ENCODE measurements at places on chromosomes 6 and 20. TPM values are rescaled to one million over a fixed set of nuclear protein-coding genes. Genes with fewer than 3 reads are reported as not detected.
A peak's percentile ranks its signal among the peaks of the same experiment; 100 is the strongest.

GRCh38 chr20:49699200-49699992 lies 14.3 kb downstream of the B4GALT5 start:
- no peak for DNase-seq

GRCh38 chr6:157525292-157525889 lies 144.4 kb downstream of the ZDHHC14 start:
- DNase-seq: no peak

DNA sequence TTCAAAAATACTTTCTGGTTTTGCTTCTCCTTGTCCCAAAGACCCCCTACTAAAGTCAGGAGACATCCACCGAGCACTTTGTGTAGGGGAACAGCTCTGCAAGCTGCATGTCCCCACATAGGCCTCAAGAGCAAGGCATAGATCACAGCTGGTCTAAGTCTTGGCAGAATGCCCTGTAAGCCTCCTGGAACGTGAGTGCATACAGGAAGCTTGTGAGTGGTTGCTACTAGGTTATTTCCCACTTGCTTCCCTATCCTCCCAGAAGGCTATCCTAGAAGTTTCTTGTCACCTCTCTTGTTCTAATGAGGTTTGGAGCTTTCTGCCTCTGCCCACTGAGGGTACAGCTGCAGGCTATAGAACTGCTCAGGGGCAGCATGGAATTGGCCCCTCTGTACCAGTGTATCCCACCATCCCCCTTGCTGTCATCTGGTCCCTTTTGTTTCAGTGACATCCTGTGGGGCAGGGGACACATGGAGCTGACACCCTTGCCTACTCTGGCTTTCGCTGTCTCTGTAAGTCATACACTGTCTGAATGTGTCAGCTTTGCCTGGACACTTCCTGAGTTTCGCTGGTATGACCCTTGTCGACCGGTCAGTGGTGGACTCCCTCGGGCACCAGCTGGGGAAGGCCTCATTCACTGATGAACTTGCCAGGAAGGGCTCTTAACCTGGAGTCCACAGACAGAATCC lies 35.6 kb upstream of the KCNK16 start:
- DNase-seq: peak; percentile 67

GRCh38 chr6:63573899-63574553 lies 1.7 kb downstream of the LOC128125822 start:
- peak; percentile 38 for DNase-seq

DNA sequence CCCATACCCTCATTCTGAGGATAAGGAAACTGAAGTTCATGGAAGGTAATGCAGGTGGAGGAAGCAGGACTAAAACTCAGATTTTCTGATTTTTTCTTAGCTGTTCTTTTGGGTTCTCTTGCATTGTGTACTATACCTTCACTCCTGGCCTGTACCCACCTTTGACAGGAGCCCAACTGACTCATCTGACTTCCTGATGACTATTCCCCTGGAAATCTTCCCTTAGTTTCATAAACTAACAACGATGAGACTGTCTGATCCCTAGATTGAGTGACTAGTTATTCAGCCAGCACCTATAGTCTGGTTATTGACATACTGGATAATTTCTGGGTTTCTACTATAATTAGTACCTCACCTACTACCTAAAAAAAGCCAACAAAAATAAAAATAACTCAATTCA lies 10.1 kb downstream of the CRYBG1 start:
- no peak for DNase-seq

GRCh38 chr6:35449287-35449881 lies 2.8 kb upstream of the FANCE start:
- DNase-seq: peak; percentile 19

DNA sequence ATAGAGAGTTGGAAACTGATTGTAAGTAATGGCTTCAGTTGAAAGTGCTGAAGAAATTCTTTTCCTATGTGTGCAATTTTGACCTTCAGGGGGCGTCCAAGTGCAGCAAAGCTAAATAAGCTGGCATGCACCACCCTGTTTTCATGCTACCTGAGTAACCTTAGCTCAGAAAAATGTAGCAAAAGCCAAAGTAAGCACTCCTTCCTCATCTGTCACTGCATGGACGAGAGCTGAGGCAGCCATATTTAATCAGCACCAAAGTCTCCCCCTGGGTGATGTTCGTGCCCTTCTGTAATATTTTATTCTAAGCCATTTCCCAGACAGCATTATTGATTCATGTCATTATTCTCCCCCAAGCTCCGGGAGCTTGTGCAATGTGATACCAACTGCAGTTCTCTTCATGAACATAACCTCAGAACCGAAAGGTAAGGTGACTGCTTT lies 123.1 kb downstream of the RPS12 start:
- peak; percentile 67 for DNase-seq

DNA sequence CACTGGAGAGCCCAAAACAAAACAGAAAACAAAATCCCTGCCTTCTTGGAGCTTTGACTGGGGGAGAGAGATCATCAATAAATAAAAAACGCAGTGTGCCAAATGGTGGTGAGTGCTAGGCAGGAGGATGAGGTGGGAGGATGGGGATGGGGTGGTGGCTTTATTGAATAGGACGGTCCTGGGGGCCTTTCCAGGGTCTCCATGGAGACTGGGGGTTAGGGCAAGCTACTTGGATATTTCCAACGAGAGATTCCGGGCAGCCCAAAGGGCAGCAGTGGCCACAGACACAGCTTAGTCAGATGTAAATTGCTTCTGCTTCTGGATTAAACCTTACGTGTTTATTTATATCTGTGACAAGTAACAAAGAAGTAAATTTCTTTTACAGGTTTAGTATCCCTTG lies 700.1 kb downstream of the QKI start:
- no peak for DNase-seq

DNA sequence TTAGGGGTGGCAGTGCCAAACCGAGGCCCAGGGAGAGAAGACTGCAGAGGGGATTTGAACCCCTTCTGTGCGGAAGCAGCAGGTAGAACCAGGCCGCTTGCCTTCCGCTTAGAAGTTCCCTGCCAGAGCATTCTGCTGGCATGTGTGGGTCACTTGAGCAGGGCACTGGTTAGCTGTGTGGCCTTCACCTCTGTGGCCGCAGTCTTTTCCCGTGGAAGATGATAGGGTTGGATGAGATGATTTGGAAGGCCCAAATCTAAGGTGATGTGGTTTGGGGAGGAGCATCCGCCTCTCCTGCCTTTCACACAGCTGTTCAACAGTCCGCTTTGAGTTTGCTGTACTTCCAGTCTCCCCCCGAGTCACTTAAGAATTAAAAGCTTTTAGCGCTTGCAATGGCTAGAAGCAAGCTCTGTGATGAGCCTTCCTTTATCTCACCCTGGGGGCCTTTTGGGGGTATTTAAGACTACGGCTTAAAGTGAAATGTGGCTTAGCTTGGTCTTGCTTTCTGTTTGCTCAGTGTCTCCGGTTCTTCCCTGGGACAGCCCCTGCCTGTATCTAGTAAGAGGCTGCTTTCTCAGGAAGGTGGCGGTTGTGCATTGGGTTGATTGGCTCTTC lies 743 bp downstream of the CMTR1 start:
- DNase-seq: peak; percentile 33

- no peak for DNase-seq
These were observed 139.1 kb downstream of the SCML4 start for GRCh38 chr6:107684996-107685395.

- no peak for DNase-seq
These were observed 278.9 kb downstream of the CENPW start for GRCh38 chr6:126618639-126619343.

DNA sequence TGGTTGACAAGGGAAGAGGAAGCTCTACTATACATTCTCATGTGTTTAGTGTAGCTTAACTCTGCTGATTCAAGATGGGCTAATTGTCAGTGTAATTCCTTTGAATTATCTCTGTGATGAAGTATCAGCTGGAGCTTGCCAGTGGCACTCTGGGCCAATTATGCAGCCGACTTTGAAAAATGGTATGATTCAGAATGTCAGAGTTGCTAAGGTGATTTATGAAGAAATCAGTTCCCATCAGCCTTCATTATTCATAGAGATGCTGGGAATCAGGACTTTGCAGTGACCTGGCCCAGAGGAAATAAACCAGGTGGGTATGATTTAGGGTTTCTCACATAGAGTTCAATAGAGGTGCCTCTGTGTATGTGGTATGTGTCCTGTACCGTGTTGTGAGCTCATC lies 33.4 kb downstream of the KCNS1 start:
- DNase-seq: no peak

GRCh38 chr6:108322728-108323127 lies 27.9 kb downstream of the AFG1L start:
- DNase-seq: no peak

- DNase-seq: no peak
These were observed 274.3 kb upstream of the MMS22L start for GRCh38 chr6:97557355-97557754.

- DNase-seq: no peak
These were observed 9.8 kb downstream of the RGS17 start for GRCh38 chr6:153121311-153121710.

DNA sequence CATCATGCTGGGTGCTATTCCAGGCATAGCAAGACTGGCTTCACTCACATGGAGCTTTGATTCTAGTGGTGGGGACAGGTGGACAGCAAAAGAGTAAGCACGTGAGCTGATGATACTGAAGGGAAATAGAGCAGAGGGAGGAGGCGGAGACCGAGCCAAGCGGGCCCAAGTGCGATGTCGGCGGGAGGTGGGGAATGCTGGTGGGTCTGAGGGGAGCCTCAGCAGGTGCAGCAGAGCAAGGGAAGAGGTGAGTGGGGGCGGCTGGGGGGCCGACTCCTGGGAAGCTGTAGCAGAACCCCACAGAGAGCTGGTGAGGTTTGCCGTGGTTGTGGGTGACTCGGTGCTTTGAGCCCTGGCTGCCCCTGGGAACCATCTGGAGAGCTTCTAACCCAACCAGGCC lies 10.2 kb downstream of the RTEL1 start:
- DNase-seq: no peak

DNA sequence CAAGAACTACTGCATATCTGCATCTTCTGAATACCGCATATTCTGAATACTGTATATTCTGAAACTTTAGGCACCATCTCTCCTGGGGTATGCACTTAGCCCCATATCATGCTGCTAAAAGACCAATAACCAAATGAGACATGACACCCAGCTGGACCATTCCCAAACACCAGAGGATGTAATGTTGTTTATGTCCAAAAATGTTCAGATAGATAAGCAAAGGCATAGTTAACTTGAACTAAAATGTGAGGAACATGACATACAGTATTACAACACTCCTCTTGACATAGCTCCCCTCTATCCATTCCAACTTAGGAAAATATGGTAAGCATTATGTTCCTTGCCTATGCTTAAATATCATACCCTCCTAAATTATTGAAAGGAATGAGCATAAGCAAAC lies 127.3 kb downstream of the TENT5A start:
- no peak for DNase-seq

DNA sequence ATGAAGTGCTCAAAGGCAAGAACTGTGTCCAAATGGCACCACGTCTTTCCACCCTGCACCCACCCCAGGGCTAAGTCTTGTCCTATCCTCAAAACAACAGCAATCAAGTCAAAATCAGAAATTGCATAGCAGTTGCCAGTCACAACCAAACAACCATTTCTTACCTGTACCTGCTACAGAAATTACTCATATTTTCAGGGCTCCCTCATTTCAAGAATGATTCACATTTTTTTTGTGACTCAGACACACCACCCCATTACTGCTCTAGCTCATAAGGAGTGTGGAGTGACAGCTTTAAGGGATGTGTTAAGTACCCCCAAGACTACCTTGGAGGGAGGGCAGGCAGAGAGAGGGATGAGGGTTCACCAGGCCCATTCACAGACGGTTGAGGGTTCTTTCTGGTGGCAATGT lies 111.7 kb downstream of the TRERF1 start:
- no peak for DNase-seq

GRCh38 chr6:5865506-5866031 lies 141.2 kb downstream of the NRN1 start:
- DNase-seq: no peak

DNA sequence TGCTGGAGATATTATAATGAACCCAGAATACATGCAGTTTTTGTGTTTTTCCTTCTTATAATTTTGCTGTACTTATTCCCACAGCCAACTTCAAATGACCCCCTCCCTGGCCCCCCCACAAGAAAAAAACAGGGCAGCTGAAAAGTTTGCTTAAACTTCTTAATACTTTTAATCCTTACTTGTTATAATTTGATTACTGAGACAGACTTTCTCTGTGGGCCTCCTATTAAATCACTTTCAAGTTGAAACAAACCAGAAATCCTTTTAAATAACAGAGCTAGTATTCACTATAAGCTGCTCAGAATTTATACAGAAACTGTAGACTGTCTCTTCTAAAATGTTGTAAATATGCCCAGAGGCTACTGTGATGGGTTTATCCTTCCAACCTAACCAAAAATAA lies 106.3 kb downstream of the CENPW start:
- DNase-seq: no peak

DNA sequence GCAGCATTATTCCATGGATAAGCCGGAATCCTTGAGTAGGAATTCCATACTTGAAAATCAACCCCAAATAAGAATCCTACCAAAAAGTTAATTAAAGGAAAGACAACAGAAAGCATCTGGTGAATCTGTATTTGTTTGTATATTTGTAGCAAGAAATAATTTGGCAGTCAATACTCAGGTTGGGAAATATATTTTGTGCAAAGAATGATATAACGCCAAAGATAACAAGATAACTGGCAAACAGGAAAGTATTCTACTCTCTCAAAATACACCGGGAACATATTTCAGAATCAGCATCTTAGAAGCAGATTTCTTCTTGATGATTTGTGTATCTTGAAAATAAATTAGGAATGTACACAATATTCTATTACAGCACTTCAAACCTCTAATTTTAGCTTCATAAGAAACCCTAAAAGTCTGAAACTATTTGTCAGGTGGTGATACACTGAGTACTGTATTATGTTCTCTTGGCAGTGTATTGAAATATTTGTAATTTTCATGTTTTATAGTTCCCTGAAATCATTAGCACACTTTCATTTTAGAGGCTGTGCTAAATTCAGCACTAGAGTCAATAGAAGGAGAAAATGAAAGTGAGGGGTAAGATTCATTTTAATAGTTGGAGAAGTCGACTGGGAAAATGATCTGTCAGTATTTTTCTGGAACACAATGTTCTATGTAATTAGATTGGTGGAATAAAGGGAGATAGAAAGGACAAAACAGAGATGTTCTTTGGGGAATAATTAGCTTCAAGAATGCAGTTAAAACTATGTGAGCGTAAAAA lies 879.7 kb upstream of the GJE1 start:
- no peak for DNase-seq

DNA sequence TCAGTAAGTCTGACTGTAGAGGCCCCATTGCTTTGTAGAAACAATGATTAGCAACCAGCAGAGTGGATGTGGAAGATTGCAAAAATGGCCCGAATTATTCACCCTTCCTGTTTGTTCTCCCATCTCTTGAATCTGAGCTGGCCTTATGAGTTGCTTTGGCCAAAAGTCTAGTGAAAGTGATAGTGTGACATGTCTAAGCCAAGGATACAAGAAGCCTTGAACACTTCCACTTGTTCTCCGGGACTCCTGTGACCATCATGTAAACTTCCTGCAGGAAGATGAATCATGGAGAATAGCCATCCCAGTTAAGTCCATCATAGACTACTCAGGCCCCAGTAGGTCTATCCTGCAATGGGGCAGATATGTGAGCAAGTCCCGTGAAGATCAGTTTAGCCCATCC lies 252.0 kb upstream of the JAG1 start:
- no peak for DNase-seq

- DNase-seq: no peak
These were observed 210.4 kb downstream of the KCNQ5 start for GRCh38 chr6:72832271-72832670.

The DAAM2 gene
- total RNA-seq: 37.0 TPM

The CHRNA4 gene
- 6.3 TPM for total RNA-seq

The ZNF318 gene
- total RNA-seq: 84.6 TPM

The PDYN gene
- not detected for total RNA-seq

The ANKEF1 gene
- 10.1 TPM for total RNA-seq

The ZNF391 gene
- 6.8 TPM for total RNA-seq

The MPIG6B gene
- total RNA-seq: not detected

The MYO6 gene
- 45.3 TPM for total RNA-seq

The C4A gene
- 191 TPM for total RNA-seq

The XKR7 gene
- not detected for total RNA-seq

The LY6G6D gene
- total RNA-seq: not detected

The ASIP gene
- total RNA-seq: not detected

All from thyroid gland (tissue), 4 donors.